ENCODE measurements at places on chromosomes 7 and 10. TPM values are rescaled to one million over a fixed set of nuclear protein-coding genes. Genes with fewer than 3 reads are reported as not detected.

- no peak for DNase-seq
These were observed 117.9 kb upstream of the DLX6 start for GRCh38 chr7:96887426-96887825.

DNA sequence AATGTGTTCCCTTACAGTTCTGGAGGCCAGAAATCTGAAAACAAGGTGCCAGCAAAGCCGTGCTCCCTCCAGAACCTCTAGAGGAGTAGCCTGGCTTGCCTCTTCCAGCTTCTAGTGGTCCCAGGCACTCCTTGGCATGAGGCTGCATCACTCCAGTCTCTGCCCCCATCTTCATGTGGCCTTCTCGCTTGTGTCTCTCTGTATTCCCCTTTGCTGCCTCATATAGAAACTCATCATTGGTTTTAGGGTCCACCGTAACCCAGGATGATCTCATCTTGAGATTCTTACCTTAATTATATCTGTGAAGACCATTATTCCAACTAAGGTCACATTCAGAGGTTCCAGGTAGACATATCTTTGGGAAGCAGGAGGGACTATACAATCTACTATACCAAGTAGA, 182.4 kb downstream of the SKIDA1 start:
- no peak for DNase-seq

- DNase-seq = no peak
These were observed 86.3 kb upstream of the NPS start for GRCh38 chr10:127462643-127463295.

DNA sequence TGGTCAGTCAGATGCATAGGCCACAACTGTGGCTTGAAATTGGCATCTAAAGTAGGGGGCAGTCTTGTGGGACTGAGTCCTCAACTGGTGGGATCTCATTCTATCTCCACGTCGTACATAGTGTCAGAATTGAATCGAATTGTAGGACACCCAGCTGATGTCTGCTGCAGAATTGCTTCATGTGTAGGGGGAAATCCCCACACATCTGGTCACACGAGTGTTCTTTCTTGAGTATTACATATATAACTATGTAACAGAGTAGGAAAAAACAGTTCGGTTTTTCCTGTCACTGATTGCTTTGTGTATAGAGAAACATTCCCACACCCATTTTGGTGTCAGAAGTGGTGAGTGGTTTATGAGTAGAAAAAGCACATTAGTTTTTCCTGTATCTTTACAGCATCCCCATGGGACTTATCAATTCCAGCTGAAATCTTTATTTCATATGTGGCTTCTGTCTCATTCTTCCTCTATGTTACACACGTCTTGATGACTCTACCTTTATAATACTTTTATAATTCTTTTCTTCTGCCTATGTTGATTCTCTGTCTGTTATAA, 79.4 kb upstream of the PCGF5 start:
- peak; percentile 7 for DNase-seq

DNA sequence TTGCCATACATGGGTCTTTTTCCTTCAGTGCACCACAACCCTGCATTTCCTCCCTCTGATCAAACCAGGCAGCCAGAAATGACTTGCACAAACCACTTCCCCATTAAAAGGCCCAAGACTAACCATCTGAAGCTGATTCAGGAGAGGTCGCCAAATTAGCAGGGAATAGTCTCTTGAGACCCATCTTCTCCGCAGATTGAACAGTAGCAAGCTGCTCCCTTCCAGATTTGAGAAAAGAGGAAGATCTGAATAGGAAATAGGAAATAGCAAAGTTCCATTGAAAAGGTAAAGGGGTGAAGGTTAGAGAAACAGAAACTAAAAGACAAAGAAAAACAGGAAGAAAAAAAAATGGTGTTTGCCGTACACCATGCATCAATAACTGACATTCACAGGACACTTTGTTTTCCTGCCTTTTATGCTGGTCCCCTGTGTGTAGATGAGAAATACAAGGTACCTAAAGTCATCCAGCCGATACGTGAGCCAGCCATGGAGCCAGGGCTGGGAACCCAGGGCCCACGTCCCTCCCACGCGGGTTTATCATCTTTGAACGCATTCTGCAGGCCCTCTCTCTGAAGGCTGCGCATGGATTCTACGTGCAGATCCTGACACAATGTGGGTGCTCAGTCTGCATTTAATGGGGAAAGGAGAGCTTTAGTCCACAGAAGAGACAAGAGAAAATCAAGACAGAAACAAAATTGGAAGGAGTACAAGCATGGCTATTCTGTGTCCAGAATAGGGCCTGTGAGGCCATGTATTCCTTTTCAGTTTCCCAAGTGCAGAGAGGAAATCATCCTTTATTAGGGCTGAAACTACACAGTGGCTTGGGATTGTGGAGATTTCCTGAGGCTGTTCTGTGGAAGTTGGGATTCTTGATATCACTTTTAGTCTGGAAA, 268.4 kb upstream of the NPVF start:
- peak; percentile 48 for DNase-seq

- DNase-seq = peak; percentile 36
These were observed at the start of gene PALD1 for GRCh38 chr10:70478191-70479164. TSS of gene PALD1 (plus strand) at chr10:70478767. CDS start at chr10:70525952, 47,185 bp downstream.

DNA sequence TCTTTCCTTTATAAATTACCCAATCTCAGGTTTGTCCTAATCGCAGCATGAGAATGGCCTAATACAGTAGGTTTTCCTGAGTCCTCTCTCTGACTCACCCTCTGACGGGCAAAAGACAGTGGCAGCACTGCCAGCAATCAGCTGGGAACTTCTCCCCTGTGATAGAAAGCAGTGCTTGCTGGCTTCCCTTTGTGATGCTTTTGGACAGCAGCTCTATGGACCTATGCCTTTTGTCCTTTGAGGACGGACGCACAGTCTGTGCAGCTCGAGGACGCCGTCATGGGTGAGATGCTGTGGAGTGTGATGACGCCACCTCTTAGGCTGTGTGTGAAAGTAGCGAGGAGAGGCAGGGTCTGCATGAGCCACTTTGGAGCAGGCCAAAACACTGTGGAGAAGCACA, 68.8 kb downstream of the KIAA1217 start:
- DNase-seq = no peak

- DNase-seq = peak; percentile 39
These were observed 61.8 kb upstream of the SP4 start for GRCh38 chr7:21365866-21366624.

GRCh38 chr7:30272126-30272525, 12.3 kb upstream of the ZNRF2 start:
- no peak for DNase-seq

DNA sequence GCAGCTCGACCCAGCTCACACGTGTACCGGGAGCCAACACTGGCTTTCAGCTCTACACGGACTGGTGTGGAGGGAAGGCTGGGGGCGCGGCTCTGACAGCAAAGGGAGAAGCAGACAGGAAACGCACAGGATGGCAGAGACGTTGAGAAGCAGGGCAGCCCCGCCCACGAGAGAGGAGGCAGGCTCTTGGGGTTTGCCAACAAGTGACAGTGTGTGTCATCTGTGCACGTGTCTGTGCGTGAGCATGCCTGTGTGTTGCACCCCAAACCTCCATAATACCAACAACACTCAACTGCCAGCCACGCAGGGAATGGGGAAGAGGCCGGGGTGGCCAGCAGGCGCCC, 64.4 kb upstream of the PDGFA start:
- peak; percentile 82 for DNase-seq

GRCh38 chr7:129471402-129471827, 30.9 kb upstream of the SMKR1 start:
- no peak for DNase-seq

- no peak for DNase-seq
These were observed 5.5 kb downstream of the ZNF503 start for GRCh38 chr10:75395932-75396630.

GRCh38 chr10:77060913-77061312, 576.7 kb downstream of the KCNMA1 start:
- DNase-seq = no peak

- peak; percentile 78 for DNase-seq
These were observed 286.4 kb downstream of the PRPF18 start for GRCh38 chr10:13873196-13873595.

GRCh38 chr10:109922358-109922975, 844 bp downstream of the XPNPEP1 start:
- no peak for DNase-seq

GRCh38 chr7:150402671-150403321, 23.7 kb downstream of the ZNF775 start:
- no peak for DNase-seq

DNA sequence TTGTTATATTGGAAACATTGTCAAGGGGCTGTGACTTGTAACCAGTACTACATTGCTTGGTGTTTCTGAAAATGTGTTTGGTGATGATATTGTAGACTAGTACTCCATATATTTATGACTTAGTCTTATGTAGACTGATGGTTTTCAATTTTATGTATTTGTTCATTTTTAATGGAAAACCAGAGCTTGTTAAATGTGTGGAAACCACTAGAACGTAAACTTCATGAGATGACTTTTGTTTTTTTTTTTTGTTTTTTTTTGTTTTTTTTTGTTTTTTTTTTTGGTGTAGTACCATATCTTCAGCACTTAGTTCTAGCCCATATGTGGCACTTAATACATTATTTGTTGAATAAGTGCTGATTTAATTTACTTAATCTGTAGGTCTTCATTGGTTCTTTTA, 518.6 kb downstream of the AUTS2 start:
- no peak for DNase-seq

- no peak for DNase-seq
These were observed 16.7 kb downstream of the UNC5B start for GRCh38 chr10:71228875-71229675.

DNA sequence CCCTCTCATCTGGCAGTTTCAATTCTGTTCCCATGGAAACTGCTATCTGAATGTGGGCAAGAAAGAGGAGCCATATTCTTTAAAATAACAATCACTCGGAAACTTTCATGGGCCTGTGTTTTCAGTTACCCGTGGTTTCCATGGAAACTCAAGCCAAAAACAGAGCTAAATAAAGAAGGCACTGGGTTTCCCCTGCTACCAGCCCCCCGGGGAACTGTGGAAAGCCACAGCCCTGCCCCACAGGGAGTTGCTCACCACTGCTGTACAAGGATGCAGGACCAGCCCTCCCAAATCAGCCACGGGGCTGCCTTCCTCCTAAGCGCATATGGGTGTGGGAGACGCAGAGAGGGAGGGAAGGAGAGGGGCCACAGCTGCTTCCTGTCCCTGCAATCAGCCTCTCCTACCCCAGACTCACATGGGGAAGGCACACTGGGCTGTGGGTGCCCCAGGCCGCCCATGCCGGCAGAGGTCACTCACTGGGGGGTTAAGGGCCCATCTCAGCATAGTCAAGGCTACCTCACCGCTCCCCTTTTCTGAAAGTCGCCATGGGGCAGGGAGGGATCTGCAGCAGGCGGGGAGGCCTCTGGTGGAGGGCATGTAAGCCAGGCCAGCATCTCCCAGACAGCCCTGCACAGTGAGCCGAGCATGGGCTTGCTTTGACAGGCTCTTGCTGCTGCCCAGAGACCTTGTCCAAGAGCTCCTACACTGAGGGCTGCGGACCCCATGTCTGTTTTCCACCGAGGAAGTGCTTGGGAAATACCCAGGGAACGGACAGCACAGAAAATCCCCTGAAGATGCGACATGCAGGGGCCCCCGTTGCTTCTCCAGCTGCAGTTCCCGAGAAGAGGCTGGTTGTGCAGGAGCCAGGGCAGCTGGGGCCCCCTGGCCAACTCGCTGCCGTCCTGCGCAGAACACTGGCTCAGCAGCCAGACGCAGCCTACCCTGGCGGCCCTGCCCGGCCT, 157.3 kb upstream of the PPP2R2D start:
- no peak for DNase-seq

- no peak for DNase-seq
These were observed 44.8 kb upstream of the ELFN1 start for GRCh38 chr7:1624999-1625927.

- DNase-seq = no peak
These were observed 312.0 kb upstream of the FZD1 start for GRCh38 chr7:90951986-90952954.

GRCh38 chr7:2163600-2164555, 68.9 kb downstream of the MAD1L1 start:
- DNase-seq = no peak

- DNase-seq = no peak
These were observed 73.3 kb downstream of the SKIDA1 start for GRCh38 chr10:21452203-21452602.

- DNase-seq = no peak
These were observed 490 bp upstream of the ZNF239 start for GRCh38 chr10:43574906-43575305.

- DNase-seq = no peak
These were observed 58.8 kb downstream of the SHH start for GRCh38 chr7:155753446-155753965.

GRCh38 chr7:50695026-50695425, 87.7 kb downstream of the GRB10 start:
- no peak for DNase-seq

- DNase-seq = no peak
These were observed 666.1 kb upstream of the FOXK1 start for GRCh38 chr7:4015996-4016395.

- DNase-seq = peak; percentile 19
These were observed 146.0 kb downstream of the SND1 start for GRCh38 chr7:127798023-127798422.

- no peak for DNase-seq
These were observed 21.5 kb upstream of the AKR1C1 start for GRCh38 chr10:4941540-4942330.

GRCh38 chr7:98483276-98483963, 82.5 kb upstream of the BAIAP2L1 start:
- DNase-seq = no peak

DNA sequence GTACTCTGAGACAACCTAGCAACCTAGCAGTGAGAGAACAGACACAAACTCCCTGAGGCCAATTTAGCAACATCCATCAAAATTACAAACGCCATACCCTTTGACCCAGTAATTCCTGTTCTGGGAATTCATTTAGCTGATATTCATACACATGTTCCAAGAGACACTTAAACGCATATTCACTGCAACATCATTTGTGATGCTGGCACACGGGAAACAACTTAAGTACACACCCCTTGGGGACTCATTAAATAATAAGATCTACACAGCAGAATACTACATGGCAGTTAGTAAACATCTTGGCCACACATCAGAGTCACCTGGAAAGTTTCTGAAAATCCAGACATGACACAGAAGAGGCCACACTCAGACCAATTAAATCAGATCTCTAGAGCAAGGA, 17.6 kb downstream of the NUDCD3 start:
- DNase-seq = no peak

SPDYE9 gene
- polyA plus RNA-seq = not detected

NKX2-3 gene
- polyA plus RNA-seq = not detected

TAS2R3 gene
- not detected for polyA plus RNA-seq

APBB1IP gene
- polyA plus RNA-seq = 78.7 TPM

AUTS2 gene
- 0.32 TPM for polyA plus RNA-seq

ATOH7 gene
- not detected for polyA plus RNA-seq

RET gene
- 0.14 TPM for polyA plus RNA-seq

LMOD2 gene
- polyA plus RNA-seq = 0.09 TPM

GBX1 gene
- not detected for polyA plus RNA-seq

TBC1D12 gene
- 3.1 TPM for polyA plus RNA-seq

BHLHA15 gene
- polyA plus RNA-seq = not detected

HGF gene
- polyA plus RNA-seq = 18.6 TPM

RBP4 gene
- polyA plus RNA-seq = not detected

SOSTDC1 gene
- polyA plus RNA-seq = not detected
